Esophagus muscularis mucosa (tissue), 4 donors: ENCODE measurements at places on chromosomes 4 and X. TPM values are rescaled to one million over a fixed set of nuclear protein-coding genes. Genes with fewer than 3 reads are reported as not detected.

- DNase-seq, result no peak
Observed at GRCh38 chrX:40806513-40807220, 71.3 kb upstream of the MED14 start.

GRCh38 chr4:36325926-36326325 is 44.5 kb downstream of the DTHD1 start:
- DNase-seq, result no peak

DNA sequence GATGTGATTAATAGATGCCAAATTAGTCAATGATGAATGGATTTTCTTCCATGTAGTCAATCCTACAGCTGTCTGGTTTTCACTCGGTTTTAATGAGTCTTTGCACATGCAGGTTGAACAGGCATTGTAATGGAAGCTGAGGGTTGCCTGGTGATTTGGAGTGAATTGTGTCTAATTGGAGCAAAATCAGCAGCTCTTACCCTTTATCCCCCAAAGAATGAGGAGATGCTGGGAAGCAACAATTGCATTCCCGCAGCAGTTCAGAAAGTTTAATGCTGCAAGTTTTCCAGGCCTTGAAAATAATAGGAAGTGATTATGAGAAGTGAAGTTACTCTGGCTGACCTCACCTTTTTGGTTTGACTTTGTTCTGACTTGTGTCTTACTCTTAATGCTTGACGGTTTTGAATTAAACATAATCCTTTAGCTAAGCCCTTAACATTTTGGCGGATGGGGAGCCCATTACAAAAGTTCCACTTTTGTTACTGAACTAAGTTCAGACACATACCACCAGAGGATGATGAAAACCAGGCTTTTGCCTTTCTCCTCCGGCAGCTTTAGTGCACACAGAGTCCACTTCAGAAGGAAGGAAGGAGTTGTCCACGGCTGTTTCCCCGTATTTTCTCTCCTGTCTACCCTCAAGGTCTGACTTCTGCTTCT is 78.8 kb upstream of the TBC1D9 start:
- DNase-seq, result no peak

- no peak for DNase-seq
Observed at GRCh38 chr4:145882604-145883003, 56.0 kb downstream of the ZNF827 start.

DNA sequence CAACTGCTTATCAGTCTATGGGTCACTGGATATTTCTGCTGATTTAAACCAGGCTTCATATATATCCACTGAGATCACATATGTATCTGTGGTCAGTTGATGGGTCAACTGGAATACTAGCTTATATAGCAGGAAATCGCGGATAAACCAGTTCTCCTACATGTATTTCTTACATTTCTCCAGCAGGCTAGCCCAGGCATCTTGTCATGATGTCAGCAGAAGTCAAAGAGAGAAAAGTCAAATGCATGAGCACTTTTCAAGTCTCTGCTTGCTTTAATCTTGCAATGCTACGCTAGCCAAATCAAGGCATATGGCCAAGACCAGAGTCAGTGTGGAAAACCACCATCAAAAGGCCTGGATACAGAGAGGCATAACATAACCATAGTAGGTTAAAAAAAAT is 1008.8 kb upstream of the DIAPH2 start:
- no peak for DNase-seq

DNA sequence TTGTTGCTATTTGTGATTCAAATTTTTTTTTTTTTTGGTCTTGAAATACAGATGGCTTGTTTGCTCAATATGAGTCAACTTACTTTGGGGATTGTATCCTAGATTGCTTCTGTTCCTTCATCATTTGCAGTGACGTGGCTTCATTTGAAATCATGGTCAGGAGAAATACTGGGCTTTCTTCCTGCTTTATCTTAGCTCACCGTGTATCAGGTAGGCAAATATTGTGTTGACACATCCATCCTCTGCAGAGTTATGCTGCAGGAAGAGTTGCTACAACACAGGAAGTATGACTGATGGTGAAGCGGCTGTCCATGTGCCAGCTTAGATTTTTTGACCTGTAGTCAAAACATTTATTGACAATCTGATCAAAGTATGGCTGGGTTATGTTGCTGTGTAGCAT is 232.2 kb downstream of the C4orf33 start:
- DNase-seq, result no peak

- no peak for DNase-seq
Observed at GRCh38 chr4:37836274-37836673, 9.8 kb downstream of the PGM2 start.

DNA sequence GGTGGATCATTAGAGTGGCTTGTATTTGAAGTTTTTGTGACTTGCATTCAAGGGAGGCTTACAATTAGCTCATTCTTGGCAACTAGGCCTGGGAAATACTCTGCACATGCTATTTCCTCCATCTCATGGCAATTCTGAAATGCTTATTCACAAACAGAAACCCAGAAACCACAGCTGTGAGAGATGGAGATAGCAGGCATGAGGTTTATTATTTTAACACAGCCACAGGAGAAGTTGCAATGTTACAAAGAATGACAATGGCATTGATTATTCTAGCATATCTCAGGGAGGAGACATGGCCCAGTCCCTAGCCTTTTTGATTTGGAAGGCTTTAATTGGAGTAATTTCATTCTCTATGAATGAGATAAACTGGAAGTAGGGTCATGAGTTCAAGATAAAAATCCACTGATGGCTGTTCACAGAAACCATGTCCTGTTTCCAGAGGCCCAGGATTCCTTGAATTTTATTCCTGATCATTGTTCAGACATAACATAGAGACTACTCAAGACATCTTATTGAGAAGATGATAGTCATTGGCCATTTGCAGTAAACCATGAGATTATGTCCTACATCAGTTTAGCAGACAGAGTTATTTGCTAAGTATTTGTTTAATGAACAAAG is 123.9 kb downstream of the MID1 start:
- no peak for DNase-seq

DNA sequence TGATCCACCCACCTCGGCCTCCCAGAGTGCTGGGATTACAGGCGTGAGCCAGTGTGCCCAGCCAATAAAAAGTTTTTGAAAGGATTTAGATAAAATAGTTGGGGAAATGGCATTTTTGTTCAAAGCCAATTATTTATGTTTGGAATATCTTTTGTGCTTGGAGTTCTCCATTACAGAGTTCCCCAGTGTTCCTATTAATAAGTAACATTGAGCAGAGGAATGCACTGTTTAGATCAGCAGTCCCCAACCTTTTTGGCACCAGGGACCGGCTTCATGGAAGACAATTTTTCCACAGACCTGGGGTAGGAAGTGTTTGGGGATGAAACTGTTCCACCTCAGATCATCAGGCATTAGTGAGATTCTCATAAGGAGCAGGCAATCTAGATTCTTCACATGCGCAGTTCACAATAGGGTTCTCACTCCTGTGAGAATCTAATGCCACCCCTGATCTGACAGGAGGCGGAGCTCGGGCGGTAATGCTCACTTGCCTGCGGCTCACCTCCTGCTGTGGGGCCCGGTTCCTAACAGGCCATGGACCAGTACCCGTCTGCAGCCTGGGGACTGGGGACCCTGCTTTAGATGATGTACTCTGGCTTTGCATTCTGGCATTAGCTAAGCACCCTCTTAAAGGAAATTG is 8.3 kb downstream of the PKD2 start:
- DNase-seq, result no peak

ADH1B gene
- 518 TPM for total RNA-seq

AGA gene
- 10.9 TPM for total RNA-seq
